ENCODE measurements at places on chromosomes 1 and 21.

GRCh38 chr1:41108696-41109275, 87.3 kb upstream of the SLFNL1 start:
- no peak for DNase-seq

GRCh38 chr1:41529621-41530395, 45.3 kb upstream of the EDN2 start:
- DNase-seq: no peak

GRCh38 chr1:6519935-6520671, 28.6 kb upstream of the PLEKHG5 start:
- DNase-seq: no peak

GRCh38 chr1:91803847-91804545, 82.0 kb downstream of the TGFBR3 start:
- DNase-seq: peak; percentile 68

- no peak for DNase-seq
Measured at GRCh38 chr21:17911628-17912027, 92.5 kb upstream of the C21orf91 start.

DNA sequence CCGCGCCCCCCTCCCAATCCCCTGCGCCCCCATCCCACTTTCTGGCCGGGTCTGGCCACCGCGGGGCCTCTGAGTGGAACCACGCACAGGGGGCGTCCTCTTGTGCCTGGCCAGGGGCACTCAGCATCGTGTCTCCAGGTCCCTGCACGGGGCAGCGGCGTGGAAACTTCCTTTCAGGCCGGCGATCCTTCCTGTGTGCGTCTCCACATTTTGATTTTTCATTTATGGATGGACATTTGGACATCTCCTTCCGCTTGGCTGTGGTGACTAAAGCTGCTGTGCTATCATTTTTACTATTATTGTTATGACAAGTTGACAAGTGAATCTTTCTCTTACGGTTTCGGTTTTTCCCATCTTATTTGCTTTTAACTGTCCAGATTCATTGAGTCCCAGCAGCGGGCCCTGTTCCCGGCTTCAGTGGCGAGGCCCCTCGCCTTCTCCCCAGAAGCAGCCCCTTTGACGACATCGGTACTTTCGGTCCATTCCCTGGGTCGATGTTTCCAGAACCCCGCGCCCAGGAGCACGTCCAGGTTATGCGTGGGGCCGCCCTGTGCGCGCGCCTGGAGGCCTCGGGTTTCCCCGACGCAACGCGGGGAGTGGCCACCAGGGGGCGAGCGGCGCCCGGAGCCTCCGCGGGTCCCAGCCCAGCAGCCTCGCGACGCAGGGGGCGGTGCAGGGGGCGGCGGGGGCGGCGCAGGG, 12.4 kb upstream of the SLC19A1 start:
- peak; percentile 91 for DNase-seq

DNA sequence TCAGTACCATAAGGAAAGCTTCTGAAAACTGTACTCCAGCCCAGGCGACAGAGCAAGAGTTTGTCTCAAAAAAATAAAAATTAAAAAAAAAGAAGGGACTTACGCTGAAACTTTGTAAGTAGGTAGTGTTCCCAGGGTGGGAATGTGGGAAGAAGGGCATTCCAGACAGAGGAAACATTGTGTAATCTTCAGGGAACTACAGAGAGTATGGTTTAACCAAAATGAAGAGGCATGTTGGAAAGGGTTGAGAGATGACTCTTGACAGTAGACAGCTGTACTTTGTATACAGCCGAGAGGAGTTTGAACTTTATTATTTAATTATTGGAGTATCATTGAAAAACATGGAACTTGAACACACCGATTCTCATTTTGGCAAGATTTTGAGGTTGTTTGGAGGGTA, 43.0 kb downstream of the PPP2R5A start:
- DNase-seq: no peak

GRCh38 chr1:73475316-73475870, 722.6 kb downstream of the LRRIQ3 start:
- DNase-seq: no peak

GRCh38 chr1:94709891-94710581, 110.1 kb upstream of the SLC44A3 start:
- no peak for DNase-seq

DNA sequence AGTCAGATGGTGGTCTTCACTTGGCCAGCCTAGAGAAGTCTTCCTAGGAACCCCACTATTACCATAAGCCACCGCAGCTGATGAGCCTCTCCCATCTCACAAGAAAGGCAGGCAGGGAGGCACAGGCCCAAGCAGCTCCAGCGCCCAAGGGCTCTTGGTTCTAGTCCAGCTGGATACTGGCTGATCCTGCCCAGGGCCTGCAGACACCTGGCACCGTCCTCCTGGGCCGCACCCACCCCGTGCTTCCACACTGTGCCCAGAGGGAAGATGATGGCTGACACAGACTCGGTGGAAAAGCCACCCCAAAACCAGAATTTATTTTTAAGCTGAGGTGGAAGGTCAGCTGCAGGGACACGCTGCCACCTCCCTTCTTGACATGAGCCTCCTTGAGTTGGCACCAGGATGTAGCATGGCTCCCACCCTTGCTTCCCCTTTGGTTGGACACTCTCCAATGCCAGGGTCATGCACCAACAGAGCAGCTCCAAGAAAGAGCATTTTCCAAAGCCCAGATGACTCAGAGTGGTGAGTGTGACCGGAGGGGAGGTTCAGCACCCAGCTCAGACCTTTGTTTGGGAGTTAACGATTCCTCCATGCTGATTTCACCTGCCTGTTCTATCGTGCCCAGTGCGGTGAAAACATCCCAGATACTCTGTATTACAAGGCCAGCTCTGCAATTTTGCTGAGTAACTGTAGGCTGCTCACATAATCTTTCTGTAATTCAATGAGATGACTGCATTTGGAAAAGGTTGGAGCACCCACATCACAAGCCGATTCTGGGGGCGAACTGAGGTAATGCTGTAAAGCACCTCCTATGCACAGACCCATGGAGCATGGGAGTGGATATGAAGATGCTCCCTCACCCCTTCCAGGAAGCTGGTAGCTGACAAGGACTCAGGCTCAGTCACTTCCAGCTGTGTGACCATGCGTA, 63.1 kb upstream of the SLC2A1 start:
- DNase-seq: no peak

DNA sequence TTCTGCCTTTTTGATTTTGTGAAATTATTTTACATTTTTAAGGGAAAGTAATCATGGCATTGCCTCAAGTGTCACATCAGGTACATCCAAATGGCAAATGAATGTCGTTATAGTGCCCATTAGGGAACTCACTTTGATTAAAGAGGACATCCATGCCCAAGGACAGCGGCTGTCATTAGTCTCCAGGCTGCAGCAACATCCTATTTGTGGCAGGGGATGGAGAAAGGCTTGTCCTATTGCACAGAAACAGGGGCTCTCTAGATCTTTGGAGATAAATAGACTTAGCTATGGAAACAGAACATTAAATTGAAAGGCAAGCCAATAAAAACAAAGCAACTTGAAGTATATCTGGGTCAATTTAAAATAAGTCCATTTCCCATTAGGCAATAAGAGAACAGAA, 439.3 kb downstream of the NEGR1 start:
- no peak for DNase-seq

Measured in activated CD4-positive, alpha-beta T cell treated with anti-CD3 and anti-CD28 coated beads, Interleukin-2, amount 50 U/mL, for 48 hours (primary cell).